ENCODE measurements at places on chromosomes 7 and 10.

GRCh38 chr7:70299472-70299807 is 701.2 kb downstream of the AUTS2 start:
- DNase-seq, result no peak

DNA sequence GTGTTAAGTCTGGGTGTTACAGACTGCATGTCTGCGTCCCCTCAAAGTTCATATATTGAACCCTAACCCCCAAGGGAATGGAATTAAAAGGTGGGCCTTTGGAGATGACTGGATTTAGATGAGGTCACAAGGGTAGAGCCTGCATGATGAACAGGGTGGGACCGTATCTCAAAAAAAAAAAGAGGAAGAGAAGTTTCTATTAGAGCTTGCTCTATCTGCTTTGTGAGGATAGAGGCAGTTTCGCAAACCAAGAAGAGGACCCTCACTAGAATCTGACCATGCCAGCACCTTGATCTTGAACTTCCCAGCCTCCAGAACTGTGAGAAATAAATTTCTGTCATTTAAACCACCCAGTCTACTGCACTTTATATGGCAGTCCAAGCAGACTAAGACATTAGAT is 1.4 kb downstream of the KIN start:
- no peak for DNase-seq

- DNase-seq, result no peak
Measured at GRCh38 chr10:52359441-52359840, 45.4 kb downstream of the DKK1 start.

DNA sequence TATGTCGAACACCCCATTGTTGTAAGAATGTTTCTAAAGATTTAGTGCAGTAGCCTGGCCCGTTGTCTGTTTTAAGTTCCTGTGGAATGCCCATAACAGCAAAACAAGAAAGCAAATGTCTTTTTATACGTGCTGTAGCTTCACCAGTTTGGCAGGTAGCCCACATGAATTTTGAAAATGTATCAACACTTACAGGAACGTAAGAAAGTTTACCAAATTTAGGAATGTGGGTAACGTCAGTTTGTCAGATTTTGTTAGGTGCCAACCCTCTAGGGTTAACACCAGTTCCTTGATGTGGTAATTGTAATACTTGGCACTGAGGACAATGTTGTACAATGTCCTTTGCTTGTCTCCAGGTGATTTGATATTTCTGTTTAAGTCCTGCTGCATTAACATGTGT is 3.2 kb upstream of the GIMAP4 start:
- DNase-seq, result no peak

- DNase-seq, result no peak
Measured at GRCh38 chr10:116737627-116738327, 4.6 kb downstream of the HSPA12A start.

DNA sequence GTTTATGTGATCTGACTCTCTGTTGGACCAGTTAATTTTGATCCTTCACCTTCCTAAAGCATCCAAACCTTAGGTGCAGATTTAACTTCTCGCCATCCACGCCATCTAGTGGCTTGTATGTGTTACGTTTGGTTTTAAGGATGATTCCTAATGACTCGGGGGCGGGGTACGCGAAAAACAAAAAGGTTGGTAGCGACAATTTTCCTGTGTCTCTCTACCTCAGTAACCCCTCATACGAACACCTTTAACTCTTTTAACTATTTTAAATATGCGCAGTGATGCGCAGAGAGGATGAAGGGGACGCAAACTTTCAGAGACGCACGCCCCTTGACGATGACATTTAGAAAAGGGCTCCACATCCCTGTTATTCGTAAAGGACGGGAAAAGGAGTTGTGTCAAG is 714 bp upstream of the KCND2 start:
- peak; percentile 66 for DNase-seq

GRCh38 chr10:132806561-132807003 is 20.6 kb upstream of the NKX6-2 start:
- no peak for DNase-seq

DNA sequence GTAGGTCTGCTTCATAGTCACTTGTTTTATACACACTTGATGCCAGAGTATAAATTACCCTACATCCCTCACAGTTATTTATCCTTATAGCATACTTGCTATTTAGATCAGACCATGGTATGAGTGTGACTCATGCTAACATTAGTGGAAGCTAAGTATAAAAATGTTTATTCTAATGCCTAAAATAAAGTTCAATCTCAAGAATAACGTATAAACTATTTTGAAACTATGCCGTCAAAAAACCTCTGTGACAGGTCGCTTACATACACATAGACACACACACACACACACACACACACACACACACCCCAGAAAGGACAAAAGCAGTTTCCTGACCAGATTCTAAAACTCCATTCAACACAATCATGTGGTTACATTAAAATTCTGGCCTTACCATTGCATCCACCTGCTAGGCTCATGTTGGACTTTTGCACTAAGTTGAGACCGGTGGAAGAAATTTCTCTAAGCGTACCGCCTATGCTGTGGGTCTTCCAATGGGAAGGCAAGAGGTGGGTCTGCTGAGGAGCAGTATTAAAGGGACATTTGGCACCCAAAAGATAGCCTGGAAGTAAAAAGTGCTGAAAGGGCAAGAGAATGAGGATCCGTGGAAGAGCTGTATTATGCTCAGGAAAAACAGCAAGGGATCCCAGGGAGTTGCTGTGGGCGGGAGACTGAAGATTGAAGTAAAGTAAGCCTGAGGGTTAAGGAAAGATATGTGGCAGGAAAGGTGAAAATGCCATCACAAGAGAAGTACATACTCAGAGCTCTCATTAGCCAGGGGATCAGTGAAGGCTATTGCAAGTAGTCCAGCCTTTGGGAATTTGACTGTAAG is 5.0 kb downstream of the FOXP2 start:
- no peak for DNase-seq

DNA sequence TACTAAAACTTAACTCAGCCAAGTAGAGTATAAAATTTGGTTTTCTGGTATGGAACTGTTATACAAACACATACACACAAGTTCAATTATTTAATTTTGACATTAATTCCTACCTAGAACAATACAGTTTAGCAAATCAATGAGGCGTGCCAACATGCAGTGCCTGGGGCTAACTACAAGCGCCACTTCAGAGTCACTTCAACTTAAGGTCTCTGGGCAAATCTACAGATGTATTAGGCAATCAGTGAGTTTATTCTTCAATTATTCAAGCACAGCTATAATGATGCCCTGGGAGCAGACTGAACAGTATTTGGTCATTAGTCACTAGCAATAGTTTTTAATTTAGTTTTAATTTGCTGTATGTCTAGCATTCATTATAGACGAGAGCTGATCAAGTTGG is 51.6 kb downstream of the HIBADH start:
- DNase-seq, result peak; percentile 7

DNA sequence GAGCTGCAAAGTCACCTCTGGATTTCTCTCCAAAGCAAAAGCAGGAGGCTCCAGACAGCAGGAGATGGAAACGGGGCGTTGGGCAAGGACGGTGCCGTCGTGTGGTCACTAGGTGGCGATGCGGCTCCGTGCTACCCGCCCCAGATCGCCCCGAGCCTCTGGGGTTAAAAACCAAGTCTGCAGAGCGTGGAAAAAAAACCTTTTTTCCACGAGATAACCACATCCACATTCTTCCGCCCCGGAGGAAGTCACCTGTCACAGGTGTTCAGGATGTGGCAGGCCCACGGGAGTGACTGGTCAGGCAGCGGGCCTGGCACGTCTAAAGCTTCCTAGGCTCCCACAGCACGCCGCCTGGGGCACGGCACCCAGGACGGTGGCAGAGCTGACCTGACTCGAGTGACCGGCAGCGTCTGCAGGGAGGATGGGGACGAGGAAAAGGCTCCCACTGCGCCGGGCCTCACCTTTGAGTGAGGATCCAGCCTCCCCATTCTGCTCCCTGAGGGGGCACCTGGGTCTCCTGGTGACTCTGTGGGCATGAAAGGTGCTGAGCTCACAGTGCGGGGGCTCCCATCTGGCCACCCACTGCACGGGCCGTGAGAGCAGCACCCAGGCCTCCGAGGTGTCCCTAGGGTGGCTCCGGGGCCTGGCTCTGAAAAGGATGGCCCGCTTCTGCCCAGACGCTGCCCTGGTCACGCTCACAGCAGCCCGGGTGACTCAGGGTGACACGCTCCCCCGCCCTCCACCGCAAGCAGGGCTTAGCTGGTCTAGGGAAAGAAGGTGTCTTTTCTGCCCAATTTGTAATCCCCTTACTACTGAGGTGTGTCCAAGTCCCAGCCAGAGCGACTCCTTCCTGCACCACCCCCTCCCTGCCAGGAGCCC is 71.3 kb upstream of the TNRC18 start:
- peak; percentile 76 for DNase-seq

GRCh38 chr7:146115851-146116520 is 615 bp upstream of the CNTNAP2 start:
- peak; percentile 92 for DNase-seq

GRCh38 chr10:80471715-80472233 is 17.7 kb downstream of the TSPAN14 start:
- DNase-seq, result peak; percentile 59
